ENCODE measurements at places on chromosomes 7 and 10. TPM values are rescaled to one million over a fixed set of nuclear protein-coding genes. Genes with fewer than 3 reads are reported as not detected.

DNA sequence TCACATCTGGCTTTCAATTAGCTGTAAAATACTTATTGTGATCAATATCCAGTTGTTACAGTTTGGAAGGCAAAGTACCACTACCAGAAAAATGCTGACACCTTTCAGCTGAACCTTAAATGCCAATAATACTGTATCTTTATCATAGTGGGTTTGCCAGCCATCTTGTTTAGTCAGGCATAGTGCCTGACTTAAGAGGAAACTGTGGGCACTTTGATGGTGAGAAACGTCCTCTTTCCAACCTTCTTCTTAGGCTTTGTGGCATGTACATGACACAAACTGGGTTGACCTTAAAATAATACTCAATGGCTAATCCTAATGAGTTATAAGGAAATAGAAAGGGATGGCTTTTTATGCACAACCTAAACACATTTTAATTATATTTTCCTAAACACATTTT is 52.3 kb upstream of the PRR15 start:
- no peak for DNase-seq

DNA sequence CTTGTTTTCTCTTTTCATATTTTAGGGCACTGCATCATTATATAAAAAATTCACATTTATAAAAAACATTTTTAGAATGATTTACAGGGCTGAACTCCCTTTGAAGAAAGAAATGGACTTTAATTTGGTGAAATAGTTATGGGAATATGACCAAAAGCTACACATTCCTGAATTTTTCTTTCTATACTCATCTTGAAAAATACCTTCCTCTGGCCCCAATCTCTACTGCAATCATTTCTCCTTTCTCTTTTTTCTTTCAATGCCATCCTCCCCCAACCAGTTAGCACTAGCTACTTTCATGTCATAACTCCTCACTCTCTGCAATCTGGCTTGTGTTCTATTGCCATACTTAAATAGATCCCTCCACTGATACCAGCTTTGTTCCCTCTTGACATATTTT is 6.2 kb downstream of the WNT8B start:
- DNase-seq, result no peak

GRCh38 chr7:135235841-135236240 is 2.2 kb downstream of the STRA8 start:
- DNase-seq, result no peak

GRCh38 chr10:30596013-30596412 is 33.5 kb downstream of the LYZL2 start:
- no peak for DNase-seq

DNA sequence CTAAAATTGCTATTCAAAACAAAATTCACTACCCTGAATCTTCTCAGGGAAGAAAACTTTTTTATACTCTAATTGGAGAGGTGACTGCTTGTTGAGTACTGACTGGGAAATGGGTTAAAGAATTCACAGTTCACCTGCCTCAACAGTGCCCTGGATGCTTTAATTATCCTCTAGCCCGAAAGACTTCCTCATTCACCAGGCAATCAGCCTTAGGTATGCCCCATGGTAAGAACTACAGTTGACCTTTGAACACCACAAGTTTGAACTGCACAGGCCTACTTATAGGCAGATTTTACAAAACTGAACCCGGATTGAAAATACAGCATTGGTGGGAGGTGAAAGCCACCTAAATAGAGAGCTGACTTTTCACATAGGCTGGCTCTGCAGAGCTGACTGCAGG is 175.3 kb downstream of the ELAPOR2 start:
- no peak for DNase-seq

Gene DYDC2
- total RNA-seq, result not detected

Gene FGFBP3
- total RNA-seq, result 0.65 TPM

Gene C10orf95
- not detected for total RNA-seq

Gene C7orf57
- total RNA-seq, result not detected

Gene FAM25G
- not detected for total RNA-seq

Data from cardiac septum (tissue), 1 donor.